HEK293T (cell line): ENCODE measurements at places on chromosomes 2 and 18.

DNA sequence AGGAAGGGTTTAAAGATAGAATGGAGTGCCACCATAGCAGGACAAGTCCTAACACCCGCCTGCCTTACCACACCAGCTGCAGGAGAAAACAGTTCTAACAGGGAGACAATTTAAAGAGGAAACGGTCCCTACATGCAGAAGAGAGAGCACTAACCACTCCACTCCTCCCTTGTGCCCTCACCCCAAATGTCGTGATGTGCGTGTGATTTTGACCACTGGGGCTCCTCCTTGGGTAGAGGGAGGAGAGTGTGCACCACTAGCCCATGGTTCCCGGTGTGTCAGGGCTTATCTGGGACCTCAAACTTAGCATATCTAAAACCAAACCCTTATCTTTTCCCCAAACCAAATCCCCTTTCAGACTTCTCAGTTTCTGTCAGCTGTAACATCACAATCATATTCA lies 105.5 kb upstream of the CCDC68 start:
- DNase-seq = no peak

DNA sequence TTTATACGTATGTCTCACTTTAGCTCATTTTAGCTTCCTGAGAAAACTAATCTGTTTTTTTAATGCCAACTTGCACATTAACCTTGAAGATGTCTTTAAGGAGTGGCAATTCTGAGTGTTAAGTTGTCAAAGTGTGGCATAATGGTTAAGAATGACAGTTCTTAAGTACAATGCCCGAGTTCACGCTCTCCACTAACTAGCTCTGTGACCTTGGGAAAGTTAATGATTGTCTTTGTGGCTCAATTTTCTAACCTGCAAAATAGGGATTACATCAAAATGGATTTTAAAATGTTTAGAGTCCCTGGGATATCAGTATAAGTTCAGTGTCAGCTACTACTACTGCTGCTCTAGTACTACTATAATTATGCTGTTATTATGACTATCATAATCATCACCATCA lies 409.7 kb downstream of the SOCS6 start:
- no peak for DNase-seq

DNA sequence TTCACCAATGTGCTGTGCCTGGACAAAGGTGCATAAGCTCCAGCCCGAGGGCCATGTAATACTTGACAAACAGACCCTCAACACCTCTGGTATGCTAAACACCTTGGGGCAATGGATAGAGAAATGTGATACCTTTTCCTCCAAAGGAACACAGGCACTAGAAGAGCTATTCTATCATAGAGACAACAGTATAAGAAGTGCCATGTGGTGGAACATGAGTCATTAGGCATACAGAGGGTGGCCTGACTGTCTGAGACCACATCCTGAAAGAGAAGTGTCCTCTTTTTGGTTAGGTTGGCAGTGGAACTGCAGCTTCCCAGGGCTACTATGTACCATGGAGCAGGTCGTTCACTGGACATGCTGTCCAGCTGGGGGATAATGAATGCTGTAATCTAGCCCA lies 153.9 kb downstream of the INSIG2 start:
- DNase-seq = no peak

DNA sequence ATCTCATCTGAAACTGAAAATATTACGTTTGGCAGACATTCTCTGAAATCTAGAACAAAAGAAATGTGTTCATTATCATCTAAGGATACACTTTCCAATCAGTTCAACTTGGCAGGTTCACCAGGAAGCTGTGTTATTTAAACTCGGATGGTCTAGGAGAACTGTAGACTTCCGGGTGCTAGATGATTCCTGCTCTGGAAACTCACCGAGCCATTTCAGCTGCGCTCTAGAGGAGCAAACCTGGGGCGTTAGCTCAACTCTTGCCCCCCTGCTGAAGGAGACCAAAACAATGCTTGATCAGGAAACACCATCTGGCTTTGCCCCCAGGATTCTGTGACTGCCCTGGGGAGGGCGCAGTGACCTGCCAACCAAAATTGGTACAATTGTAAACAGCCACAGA lies 22.9 kb downstream of the MLPH start:
- no peak for DNase-seq

- no peak for DNase-seq
These were observed 212.5 kb downstream of the NBAS start for GRCh38 chr2:15348636-15349035.

DNA sequence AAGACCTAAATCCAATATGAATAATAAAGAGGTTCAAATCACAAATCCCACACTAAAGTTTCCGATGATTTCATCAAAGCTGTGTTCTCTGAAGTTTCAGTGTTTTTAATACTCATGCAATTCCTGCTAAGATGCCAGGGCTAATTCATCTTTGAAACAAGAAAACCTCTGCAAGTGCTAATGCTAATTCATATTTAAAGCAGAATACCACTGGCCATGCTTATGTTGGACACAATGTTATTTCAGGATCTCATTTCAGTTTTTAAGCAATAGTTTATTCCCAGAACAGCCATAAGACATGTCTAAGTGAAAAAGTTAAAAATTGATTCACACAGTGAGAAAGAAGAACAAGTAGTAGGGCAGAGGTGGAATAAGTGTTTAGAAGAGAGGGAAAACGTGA lies 62.8 kb downstream of the GRB14 start:
- DNase-seq = no peak

GRCh38 chr2:204170411-204170810 lies 233.8 kb downstream of the ICOS start:
- no peak for DNase-seq

DNA sequence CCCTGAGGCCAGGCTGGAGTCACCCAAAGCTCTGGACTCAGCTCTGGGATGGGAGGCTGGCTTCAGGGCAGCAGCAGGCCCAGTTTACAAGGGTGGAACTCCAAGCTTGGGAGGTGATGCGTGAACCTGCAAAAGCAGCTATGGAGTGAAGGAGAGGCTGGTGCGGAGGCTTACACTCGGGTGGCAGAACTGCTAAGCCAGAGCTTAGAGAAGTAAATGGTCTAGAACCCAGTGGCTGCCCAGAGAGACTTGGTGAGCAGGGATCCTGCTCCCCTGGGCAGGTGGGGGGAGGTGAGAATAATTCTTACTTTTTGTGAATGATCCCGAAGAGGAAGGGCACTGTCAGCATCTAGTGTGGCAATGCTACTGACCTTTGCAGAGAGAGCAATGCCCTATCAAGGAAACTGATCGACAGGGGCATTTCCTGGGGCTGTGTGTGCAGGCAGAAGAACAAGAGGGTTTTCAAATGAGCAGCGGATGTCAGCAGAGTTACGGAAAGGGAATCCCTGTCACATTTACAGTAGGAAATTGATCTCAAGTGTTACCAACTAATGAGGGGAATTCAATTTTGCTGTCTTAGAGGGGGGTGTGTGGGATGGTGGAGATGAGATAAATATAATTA lies 80.4 kb downstream of the TGFA start:
- peak; percentile 17 for DNase-seq

- no peak for DNase-seq
These were observed 123.9 kb downstream of the RDH14 start for GRCh38 chr2:18436503-18437005.

DNA sequence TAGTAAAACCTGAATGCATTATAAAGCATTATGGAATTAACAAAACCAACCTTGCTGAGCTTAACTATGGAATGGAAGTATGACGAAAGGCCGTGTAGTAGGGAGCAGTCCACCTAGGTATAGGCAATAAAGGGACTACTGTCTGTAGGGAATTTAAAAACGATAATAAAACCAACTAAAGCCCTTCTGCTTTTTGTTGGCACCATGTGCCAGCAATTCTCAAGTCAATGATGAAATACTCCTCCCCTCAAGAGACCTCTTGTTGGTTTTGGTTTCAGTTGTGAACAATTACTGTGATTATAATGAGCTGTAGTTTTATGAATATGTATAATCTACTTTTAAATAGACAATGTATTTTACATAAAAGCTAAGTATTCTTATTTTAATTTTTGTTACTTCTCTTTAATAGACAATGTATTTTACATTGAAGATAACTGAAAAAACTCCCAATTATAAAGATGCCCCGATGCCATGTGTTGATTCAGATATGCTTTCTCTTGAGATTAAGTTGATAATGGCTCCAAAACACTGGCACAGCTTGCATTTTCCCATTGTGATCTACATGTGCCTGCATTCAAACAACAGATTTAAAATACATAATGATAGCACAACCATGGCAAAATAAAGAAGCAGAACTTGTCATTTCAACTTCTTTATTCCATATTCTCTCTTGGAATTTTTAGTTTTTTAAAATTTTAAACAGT lies 55.5 kb upstream of the ZDBF2 start:
- DNase-seq = no peak

DNA sequence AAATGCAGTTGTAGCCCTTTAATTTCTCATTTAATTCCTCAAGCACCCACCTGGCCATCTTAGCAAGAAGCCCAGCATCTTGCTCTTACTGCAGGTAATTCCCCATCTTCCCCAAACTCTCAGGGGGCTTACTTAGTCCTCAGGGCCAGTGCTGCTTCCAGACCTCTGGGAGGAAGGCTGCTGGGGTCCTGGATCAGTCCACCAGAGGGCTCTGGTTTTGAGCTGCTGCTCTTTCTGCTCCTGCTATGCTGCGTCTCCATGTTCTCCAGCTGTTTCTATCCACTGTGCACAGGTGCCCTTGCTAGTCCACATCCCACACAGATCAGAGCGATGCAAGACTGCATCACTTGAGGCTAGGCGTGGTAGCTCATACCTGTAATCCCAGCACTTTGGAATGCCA lies 34.5 kb upstream of the TMEM87B start:
- DNase-seq = peak; percentile 22

GRCh38 chr18:48122376-48122775 lies 191.9 kb upstream of the SMAD2 start:
- DNase-seq = no peak

GRCh38 chr2:238467792-238468191 lies 41.1 kb downstream of the ASB1 start:
- no peak for DNase-seq

DNA sequence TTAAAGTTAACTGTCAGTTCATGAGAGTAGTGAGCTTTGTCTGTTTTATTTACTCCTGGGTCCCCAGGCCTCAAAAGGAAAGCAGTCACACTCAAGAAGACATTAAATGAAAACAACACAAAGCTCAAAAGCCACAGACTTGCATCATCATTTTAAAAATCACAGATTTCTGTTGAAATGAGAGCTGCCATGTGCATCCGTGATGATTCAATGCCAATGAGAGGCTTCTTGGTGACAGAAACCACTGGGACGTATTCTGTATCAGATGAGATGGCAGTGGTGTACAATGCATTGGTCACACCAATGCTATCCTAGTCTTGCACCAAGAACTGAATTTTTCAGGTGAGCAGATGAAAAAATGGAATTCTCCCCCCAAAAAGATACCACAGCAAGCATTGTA lies 204.8 kb downstream of the ANAPC1 start:
- DNase-seq = no peak
